Left ventricle myocardium superior (tissue), 1 donor: ENCODE measurements at places on chromosomes 4 and X. TPM values are rescaled to one million over a fixed set of nuclear protein-coding genes. Genes with fewer than 3 reads are reported as not detected.

GRCh38 chrX:87516717-87517121 lies 883 bp upstream of the KLHL4 start:
- no peak for DNase-seq

DNA sequence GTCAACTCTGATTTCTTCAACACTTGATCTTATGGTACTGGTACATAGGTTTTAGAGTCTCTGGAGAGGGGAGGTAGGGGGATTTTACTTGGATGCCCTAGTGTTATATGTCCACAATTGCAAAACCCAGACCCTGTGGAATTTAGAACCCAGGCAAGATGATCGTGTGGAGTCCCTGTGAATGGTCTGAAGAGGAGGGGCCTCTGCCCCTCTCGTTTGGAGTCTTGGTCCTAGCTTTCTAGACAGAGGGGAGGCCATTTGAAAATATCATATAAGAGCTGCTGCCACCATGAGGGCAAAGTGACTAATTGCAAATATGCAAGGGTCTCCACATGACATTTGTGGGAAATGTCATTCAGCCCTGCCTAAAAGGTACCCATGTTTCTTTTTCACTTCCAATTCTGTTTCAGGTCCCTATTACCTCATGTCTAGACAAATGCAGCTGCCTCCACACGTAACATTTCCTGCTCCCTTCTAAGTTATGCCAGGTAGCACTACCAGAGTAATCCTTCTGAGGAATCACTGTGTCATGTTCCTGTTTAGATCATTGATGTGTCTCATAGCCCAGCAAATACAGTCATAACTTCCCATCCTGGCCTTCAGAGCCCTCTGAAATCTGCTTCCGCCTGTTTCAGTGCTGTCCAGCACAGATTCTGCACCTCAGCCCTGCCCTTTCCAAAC lies 126.8 kb downstream of the KLHL8 start:
- DNase-seq = no peak

- no peak for DNase-seq
These were observed 174.4 kb upstream of the BCOR start for GRCh38 chrX:40272141-40272540.

DNA sequence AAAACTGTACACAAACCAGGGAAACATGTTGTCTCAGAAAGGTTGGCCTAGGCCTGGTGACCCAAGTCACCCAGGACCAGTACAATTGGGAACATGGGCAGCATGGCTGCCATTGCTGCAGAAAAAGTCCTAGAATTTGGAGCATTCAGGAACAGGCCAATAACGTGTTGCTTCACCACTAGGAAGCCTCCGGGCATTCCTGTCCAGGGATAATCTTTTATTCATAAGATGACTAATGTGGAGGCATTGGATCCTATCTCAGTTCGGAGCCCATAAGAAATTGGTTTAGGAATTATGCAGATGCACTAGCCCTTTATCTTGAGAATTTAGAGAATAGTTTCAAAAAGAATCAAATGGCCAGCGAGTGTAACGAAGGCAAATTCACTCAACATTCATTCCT lies 242.8 kb upstream of the NDST4 start:
- DNase-seq = no peak

- no peak for DNase-seq
These were observed 99.6 kb downstream of the UGT8 start for GRCh38 chr4:114698231-114698630.

GRCh38 chrX:153673428-153674218 lies at the start of gene PNCK:
TSS of gene PNCK (minus strand) at chrX:153673813. CDS start at chrX:153673076, 737 bp downstream.
- DNase-seq = no peak

DNA sequence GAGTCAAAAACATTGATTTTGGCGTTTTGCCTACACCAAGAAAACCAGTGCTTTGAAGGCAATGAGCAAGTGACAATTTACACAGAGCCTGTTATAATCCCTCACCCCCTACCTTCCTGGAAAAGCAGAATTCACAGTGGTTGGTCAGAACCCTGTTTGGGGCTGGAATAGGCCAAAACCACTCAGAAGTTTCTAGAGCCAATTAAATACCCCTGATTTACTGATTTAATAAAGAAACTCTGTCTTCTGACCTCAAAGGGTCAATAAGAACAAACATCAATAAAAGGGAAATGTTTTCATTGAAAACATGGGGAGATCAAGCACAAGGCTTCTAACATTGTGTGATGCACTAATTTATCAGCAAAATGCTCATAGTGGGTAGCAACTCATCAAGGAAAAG lies 116.3 kb downstream of the UNC5C start:
- DNase-seq = no peak

DNA sequence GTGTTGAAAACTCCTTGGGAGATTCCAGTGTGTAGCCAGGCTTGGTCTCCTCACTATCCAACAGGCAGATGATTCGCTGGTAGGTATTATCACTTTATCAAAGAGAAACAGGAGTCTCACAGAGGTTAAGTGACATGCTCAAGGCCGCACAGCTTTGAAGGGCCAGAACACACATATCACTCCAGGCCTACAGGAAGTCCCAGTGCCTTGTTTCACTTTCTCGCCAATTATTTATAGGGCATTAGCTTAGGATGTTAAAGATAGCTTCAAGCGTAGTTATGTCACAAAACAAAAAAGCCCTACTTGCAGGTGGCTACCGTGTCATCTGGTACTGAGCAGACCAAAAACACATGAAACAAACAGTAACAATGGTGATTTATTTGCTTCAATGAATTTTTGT lies 13.2 kb downstream of the ATP8A1 start:
- no peak for DNase-seq

DNA sequence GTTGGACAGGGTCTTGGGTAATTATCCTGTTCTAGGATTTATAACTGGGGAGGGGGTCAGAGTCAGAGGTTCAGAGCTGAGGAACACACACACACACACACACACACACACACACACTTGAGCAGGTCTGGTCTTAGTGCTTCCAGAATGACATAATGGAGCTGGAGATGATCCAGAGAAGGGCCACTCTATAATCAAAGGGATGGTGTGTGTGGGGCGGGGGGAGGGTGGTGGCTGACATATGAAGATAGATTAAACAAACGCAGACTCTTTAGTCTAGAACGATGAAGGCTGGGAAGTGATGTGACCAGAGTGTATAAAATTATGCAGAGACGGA lies 434 bp upstream of the TMEM255A start:
- no peak for DNase-seq

Gene RTL3
- 0.15 TPM for total RNA-seq

Gene NAT8L
- total RNA-seq = 0.82 TPM

Gene ERAS
- not detected for total RNA-seq

Gene VCX3A
- total RNA-seq = not detected

Gene MAPK10
- total RNA-seq = 3.2 TPM

Gene FATE1
- not detected for total RNA-seq

Gene EOLA1
- total RNA-seq = 29.6 TPM
